GM23248 (cell line): ENCODE measurements at places on chromosomes 7 and 10.

DNA sequence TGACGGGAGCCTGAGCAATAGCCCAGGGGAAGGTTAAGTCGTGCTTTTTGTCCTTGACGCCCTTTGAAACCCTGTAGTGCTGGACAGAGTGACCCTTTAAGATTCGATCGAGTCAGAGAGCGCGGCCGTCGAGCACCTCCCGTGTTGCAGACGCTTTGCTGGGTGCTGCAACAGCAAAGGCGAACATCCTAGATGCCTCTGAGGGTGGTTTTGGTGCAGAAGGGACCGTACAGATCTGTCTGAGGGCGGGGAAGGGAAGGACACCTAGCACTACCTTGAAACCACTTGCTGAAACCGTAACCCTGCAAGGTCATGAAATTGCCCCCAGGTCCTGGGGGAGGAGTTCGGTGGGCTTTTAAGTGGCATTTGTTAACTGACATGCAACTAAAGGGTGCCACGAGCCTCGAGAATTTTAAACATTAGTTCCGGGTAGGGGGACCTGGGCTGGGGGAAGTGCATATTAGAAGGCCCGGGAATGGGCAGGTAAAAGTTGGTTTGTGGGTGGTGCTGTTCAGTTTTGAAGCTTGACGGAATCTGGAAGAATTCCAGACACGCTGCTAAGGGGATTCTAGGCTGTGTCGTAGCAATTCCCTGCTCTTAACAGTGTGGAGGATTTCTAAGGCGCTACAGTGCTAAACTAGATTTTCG, 786 bp downstream of the ATP5F1C start:
- DNase-seq = peak; percentile 68

DNA sequence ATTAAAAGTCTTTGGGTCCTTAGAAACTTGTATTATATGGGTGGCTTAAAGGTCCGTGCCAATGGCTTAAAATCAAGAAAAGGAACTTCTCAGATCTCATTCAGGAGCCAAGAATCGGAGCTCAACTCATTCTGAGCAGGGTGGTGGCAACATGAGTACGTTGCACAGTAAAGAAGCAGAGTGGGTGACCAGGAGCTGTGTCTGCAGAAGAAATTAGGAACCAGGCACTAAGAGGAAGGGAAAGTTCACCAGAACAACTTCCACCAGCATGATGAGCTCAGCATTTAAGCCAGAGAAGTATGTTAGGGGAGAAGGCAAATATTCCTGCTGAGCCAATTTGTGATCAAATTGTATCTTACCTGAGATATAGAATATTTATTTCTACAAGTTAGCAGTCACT, 236.0 kb upstream of the NRP1 start:
- DNase-seq = no peak

DNA sequence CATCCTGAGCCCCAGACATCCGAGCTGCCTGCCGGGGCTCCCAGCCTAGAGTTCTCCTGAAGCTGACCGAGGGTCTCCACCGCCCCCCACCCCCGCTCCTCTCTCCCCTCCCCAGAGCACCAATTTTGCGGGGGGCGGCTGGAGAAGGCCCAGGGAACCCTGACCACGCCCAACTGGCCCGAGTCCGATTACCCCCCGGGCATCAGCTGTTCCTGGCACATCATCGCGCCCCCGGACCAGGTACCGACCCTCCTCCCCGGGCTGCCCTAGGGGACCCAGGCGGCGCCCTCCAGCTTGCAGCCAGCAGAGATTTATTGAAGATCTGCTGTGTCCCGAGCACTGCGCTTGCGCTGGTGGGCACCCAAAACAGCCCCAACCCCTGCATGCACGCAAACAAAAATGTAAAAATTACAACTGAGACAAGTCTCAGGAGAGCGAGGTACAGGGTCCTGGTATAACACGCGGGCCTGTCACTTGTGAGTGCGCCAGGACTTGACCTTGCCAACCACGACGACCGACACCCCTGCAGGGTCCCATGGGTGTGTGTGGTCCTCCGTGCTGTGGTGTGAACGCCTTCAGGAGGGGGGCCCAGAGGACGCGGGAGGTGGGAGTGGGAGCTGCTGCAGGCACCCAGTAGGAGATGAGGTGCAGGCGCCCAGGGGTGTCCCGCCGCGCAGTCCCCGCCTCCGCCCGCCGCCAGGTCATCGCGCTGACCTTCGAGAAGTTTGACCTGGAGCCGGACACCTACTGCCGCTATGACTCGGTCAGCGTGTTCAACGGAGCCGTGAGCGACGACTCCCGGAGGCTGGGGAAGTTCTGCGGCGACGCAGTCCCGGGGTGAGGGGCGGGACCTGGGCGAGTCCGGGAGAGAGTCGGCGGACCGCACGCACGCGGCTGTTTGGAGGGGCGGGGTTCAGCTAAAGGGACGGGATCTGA, 3.1 kb downstream of the PCOLCE start:
- no peak for DNase-seq

GRCh38 chr7:37901236-37901827, 15.3 kb downstream of the SFRP4 start:
- DNase-seq = peak; percentile 42

DNA sequence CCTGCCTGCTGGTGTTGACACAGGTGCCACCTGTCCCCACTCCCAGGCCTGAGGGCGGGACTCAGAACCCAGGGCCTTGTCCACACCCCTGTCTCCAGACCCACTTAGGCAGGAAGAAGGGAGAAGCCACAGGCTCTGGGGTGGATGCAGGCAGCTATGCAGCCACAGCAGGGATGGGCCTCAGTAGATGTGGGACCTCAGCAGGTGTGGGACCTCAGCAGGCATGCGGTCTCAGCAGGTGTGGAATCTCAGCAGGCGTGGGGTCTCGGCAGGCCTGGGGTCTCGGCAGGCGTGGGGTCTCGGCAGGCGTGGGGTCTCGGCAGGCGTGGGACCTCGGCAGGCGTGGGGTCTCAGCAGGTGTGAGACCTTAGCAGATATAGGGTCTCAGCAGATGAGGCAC, 118.0 kb upstream of the PITRM1 start:
- no peak for DNase-seq

- peak; percentile 90 for DNase-seq
Observed at GRCh38 chr10:113438652-113439051, 114.2 kb upstream of the HABP2 start.

- DNase-seq = peak; percentile 73
Observed at GRCh38 chr10:3538291-3538655, 246.7 kb downstream of the KLF6 start.

DNA sequence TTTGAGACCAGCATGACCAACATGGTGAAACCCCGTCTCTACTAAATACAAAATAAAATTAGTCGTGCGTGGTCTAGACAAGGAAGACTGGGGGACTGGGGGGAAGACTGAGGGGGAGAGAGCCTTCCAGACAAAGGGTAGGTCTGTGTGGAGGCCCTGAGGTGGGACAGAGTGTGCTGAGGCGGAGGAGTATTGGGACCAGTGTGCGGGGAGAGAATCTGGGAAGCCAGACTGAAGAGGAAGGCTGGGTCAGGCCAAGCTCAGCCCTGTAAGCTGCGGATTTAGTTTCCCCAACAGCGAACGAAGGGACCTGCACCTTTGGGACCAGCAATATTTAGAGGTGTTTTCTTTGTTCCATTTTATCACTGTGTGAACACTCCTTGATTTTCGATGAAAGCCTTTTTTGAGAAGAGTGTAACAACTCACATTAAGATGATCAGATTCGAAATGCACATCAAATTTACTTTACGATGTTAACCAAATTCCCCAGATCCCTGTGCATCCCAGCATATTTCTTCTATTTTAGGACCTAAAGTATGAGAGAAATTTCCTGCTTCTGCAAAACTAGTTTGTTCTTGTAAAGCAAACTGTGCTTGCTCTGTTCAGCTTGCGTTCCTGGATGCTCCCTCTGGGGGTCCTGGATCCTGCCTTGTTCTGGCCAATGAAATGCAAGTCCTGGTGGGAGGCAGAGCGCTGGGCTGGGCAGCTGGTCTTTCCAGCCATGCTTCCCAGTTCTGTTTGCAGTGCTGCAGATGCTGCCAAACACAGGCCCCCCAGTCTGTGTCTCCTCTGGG, 39.4 kb downstream of the PLAU start:
- DNase-seq = no peak

DNA sequence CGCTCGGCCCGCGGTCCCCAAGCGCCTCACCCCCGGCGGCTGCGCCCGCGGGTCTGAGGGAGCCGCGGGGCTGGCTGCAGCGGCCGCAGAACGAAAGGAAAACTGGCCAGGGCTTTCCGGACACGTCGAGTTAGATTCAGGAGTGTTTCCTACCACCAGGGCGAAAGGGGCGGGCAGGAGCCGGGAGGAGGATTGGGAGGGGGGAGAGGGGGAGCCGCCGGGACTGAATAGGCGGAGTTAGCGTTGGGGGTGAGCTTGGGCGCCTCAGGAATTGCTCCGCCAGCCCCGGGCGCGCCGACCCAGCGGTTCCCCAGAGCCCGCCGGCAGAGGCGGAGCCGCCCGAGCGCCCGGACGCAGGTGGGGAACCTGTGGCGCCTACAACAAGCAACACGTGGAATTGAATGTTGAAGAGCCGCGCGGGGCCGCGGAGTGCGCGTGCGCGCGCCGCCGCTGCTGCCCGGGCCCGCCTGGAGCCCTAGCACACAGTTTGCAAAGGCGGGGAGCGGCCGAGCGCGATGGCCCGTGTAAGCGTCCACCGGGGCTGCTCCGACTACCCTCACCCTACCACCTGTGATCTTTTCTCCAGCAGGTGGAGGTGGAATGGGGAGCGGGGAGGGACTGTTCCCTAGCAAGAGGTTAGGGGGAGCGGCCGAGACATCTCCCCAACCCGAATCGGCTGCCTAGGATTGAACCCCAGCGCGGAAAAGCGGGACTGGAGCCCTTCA, at the start of gene CADPS2:
Gene CADPS2 (minus strand): TSS at position 104 of the 725 bp plus-strand sequence. CDS start 123 bp downstream, outside the sequence.
- DNase-seq = peak; percentile 81

DNA sequence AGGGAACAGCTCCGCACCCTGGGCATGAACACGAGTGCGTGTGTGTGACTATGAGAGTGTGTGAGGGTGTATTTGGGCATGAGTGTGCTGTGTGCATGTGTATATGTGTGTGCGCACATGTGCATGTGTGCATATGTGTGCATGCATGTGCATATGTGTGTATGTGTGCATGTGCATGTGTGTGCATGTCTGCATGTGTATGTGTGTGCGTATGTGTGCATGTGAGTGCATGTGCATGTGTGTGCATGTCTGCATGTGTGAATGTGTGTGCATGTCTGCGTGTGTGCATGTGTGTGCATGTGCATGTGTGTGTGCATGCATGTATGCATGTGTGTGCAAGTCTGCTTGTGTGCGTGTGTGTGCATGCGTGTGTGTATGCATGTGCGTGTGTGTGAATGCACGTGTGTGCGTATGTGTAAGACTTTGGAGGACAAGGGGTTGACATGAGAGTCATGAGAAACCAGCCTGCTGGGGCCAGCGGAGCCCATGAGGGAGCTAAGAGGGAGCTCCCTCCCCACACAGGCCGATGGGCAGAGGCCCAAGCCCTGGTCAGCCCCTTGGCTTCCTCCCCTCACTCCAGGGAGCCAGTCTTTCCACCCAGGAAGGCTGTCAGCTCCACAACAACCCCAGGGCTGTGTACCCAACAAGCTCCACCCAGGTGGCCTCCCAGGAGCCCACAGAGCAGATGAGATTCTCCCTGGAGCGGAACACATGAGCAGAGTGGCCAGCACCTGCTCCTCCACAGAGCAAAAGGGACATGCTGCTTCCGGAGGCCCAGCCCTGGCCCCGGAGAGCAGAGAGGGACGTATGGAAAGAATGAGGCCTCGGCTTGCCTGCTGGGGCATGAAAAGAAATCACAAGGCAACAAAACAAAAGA, 142.5 kb upstream of the PPP2R2D start:
- no peak for DNase-seq

DNA sequence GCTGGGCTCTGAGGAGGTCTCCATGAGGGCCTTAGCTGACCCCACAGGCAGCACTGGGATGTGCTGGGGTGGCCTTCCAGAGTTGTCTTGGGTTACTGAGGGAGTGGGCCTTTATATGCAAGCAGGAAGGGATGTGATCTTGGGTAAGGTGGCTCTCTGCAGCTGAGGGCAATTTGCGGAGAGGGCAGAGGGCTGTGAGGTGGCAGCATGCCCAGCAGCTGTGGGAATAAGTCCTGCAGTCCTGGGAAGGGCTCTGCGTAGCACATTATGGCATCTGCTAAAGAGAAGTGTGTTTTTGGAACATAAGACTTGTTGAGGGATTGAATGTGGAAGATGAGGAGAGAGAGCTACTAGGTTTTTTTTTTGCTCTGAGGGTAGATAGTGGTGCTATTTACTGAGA, 99.6 kb upstream of the KMT2E start:
- DNase-seq = no peak

- DNase-seq = peak; percentile 62
Observed at GRCh38 chr7:13990319-13990983, 985 bp upstream of the ETV1 start.

GRCh38 chr10:132196178-132197113, 9.7 kb downstream of the DPYSL4 start:
- DNase-seq = no peak

DNA sequence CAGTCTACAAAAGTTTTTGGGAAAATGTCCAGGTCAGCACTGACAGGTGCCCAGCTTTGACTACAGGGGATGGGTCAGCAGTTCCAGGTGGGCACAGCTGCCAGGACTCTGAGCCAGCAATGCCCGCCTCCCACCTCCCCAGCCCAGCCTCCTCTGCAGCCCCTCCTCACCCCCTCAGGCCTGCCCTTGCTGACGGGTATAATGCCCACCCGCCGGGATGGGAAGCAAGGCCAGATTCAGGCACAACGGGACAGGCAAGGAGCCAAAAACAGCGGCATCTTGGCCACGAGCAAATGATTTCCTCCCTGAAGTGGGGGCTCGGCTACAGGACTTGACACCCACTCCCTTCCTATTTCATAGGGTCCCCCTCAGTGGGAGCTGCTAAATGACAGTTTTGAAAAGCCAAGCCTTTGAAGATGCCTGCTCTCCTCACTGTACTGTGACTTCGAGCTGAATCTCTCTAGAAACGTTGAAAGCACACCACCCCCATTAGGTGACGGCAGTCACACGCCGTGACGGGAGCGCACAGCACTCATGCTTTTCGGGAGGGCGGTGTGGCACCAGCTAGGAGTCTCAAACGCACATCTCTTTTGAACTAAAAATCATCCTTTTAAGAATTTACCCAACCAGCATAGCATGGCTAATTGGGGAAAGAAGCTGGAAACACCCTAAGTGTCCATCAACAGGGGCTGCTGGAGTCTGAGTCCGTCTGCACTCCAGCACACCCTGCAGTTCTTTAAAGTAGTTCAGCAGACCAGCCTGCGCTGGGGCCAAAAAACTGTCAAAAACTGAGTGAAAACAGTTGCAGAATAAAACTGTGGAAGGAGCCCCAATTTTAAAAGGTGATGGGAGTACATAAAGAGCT, 29.6 kb downstream of the MAD1L1 start:
- no peak for DNase-seq

DNA sequence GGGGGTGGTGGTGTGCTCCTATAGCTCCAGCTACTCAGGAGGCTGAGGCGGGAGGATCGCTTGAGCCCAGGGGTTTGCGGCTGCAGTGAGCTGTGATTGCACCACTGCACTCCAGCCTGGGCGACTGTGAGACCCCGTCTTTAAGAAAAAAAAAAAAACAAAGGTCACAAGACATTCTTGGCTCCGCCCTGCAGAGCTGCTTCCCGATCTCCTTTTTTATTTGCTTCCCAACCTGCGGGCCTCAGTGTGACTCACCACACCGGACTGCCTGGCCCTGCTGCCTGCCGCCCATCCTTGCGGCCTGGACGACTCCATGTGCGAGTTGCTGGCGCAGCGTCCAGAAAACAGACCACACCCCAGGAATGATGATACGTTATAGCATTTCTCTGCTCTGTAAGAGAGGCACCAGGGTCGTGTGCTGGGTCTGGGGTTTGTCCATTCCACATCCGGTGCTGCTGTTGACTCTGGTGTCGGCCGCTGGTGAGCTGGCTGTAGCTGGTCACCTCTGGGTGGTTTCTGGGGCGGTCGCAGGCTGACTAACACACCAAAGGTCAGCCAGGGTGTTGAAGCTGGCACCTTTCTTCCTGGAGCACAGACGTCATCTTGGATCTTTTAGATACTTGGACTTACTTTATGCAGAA, 123.6 kb downstream of the TCF7L2 start:
- peak; percentile 98 for DNase-seq

GRCh38 chr7:48280100-48280499, 108.8 kb downstream of the ABCA13 start:
- DNase-seq = peak; percentile 65
